CD4-positive, alpha-beta T cell (primary cell): ENCODE measurements at places on chromosomes 4 and X. TPM values are rescaled to one million over a fixed set of nuclear protein-coding genes. Genes with fewer than 3 reads are reported as not detected.

The FAM241A gene
- total RNA-seq = 1.1 TPM

The LGI2 gene
- total RNA-seq = not detected

The IL15 gene
- total RNA-seq = 1.3 TPM

The SRPX gene
- not detected for total RNA-seq

The ARL9 gene
- not detected for total RNA-seq

The SMIM10L2A gene
- 1.1 TPM for total RNA-seq

The HPGD gene
- 10.4 TPM for total RNA-seq

The TGIF2LX gene
- not detected for total RNA-seq

The CT45A8 gene
- total RNA-seq = not detected

The XKRX gene
- 2.5 TPM for total RNA-seq

The UNC5C gene
- not detected for total RNA-seq

The MAGEA10 gene
- not detected for total RNA-seq

The CT45A3 gene
- not detected for total RNA-seq

The VEGFD gene
- not detected for total RNA-seq

The GNL3L gene
- 22.8 TPM for total RNA-seq

The TLR7 gene
- 0.06 TPM for total RNA-seq
